Activated CD8-positive, alpha-beta T cell treated with anti-CD3 and anti-CD28 coated beads for 36 hours (primary cell): ENCODE measurements at places on chromosomes 5 and 9.

- no peak for DNase-seq
Measured at GRCh38 chr5:4197151-4197550, 601.5 kb downstream of the IRX1 start.

- DNase-seq = no peak
Measured at GRCh38 chr9:91033270-91033669, 231.7 kb downstream of the SYK start.

DNA sequence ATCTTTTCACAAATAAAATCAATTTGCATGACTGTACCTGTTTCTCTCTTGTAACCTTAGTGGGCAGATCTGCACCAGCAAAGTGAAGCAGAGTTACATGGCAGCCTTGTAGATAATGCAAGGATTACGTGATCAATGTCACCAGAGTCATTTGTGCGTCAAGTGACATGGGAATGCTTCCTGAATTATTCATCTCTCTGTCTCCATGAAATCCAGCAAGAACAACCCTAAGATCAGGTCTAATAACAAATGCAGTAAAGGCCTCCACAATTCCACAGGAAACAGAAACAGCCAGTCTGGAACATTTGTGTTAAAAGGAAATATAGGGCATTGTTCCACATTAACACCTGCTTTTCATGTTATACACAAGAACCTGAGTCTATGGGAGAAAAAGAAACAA is 7.8 kb downstream of the GZMA start:
- no peak for DNase-seq

GRCh38 chr9:15764131-15764530 is 211.3 kb downstream of the CCDC171 start:
- DNase-seq = no peak

DNA sequence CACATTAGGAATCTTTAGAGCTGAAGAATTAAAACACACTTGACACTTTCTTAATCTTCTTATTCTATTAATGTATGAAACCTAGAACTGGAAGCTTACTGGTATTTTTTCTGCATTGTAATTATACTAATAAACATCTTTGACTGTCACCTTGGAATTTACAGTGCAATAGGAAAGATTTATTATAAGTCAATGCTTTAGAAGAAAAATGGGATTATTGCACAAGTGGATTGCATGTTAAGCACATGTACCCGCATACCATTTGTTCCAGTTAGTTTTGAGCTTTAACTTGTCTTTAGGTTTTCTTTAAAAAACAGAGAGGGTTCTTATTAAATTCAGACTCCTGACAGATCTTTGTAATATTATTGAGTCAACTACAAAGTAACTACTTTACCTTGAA is 278.5 kb downstream of the CCDC171 start:
- DNase-seq = no peak

- peak; percentile 45 for DNase-seq
Measured at GRCh38 chr9:91359734-91360470, 1.8 kb downstream of the AUH start.

DNA sequence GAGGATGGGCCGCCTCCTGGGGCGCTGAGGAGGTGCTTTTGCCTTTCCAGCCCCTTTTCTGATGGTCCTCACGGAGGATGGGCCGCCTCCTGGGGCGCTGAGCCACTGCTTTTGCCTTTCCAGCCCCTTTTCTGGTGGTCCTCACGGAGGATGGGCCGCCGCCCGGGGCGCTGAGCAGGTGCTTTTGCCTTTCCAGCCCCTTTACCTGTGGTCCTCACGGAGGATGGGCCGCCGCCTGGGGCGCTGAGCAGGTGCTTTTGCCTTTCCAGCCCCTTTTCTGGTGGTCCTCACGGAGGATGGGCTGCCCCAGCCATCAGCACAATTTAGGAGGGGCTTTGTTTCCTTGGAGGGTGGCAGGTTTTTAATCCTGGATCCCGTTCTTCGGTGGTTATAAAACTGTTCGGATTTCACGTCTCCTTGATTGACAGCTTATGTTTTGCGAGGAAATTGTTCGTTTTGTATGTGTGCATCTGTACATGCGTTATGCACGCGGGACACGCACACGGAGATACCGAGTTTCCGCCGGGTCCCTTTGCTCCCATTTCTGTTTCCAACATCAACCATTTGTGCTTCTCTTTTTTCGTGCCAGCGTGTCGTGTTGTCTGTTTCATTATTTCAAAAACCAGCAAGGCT is 34.7 kb upstream of the SLC9A3 start:
- DNase-seq = no peak

DNA sequence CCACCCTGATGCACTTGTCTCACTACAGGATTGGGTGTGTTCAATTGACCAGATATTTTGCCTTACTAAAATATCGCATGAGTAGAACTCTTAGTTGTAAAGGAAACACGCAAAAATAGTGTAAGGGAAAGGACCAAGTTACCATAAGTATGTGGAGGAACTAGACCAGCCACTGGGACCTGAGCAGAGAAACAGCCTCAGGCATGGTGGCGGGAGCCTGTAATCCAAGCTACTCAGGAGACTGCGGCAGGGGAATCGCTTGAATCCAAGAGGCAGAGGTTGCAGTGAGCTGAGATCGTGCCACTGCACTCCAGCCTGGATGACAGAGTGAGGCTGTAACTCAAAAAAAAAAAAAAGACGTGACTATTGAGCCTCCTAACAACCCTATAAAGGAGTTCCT is 117.9 kb upstream of the SPATA31C2 start:
- no peak for DNase-seq

DNA sequence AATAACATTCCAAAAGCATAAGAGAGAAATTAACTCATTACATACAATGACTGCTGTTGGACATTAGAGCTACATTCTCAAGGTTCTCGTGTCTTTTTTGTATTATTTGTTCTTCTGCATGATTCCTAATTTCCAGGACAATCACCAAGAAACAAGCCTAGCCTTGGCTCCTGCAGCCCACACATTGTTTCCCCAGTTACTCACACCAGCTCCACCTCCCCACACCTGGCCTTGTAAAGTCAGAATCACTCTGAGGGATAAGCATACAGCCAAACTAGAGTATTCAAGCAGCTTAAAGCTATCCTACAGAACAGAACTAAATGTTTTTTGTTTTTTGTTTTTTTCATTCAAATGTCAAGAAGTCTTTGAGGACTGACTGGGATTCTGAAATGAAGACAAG is 189.2 kb downstream of the HINT1 start:
- DNase-seq = no peak

GRCh38 chr5:105587963-105588662 is 2025.5 kb upstream of the NUDT12 start:
- DNase-seq = no peak
